ENCODE measurements at places on chromosomes 5 and 9. TPM values are rescaled to one million over a fixed set of nuclear protein-coding genes. Genes with fewer than 3 reads are reported as not detected.

- no peaks in the 10 kb centered on the region for H3K4me1 ChIP-seq
- peaks cover 92% of the 10 kb centered on the region for H3K36me3 ChIP-seq
- H3K27me3 ChIP-seq, result no peaks in the 10 kb centered on the region
- H3K27ac ChIP-seq, result no peak overlapping the region
Measured at GRCh38 chr5:138930371-138931097, 55.4 kb upstream of the LRRTM2 start.

DNA sequence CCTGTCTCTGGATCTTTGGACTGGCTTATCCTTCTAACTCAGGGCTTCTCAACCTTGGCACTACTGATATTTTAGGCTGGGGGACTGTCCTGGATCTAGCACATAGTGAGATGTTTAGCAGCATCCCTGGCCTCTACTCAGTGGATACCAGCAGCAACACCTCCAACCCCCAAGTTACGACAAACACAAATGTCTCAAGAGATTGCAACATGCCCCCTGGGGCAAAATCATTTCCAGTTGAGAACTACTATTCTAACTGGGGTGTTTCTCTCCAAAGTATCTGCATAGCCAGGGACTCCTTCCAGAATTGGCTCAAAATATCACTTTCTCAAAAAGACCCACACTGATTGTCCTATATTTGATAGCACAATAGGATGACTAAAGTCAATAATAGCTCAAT lies 7.2 kb upstream of the TLR4 start:
- peak; percentile 48 for DNase-seq
- H3K27ac ChIP-seq, result no peak overlapping the region
- peaks cover 23% of the 10 kb centered on the region for H3K4me1 ChIP-seq
- no peaks in the 10 kb centered on the region for H3K27me3 ChIP-seq
- no peaks in the 10 kb centered on the region for H3K36me3 ChIP-seq
- H3K4me3 ChIP-seq, result no peak overlapping the region

DNA sequence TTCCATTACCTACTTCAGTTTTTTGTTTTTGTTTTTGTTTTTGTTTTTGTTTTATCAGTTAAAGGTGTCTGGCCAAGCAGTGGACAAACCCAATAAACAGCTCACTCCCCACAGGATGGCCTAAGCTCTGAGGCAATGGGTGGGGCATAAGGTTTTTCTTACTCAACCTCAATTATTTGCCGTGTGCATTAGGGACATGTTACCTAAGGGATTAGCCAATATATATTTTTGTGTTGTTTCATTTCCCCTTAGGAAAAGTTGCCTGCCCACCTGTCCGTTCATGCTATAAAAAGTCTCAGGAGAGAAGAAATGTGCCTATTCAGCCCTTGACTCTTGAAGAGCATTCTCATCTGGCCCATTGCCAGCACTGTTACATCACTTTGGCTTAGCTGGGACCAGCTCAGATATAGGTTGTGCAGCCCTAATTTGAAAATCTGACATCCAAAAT lies 7.3 kb downstream of the SH3RF2 start:
- peaks cover 38% of the 10 kb centered on the region for H3K27me3 ChIP-seq
- peak; percentile 39 for DNase-seq
- H3K4me3 ChIP-seq, result no peak overlapping the region
- H3K27ac ChIP-seq, result no peak overlapping the region
- H3K36me3 ChIP-seq, result no peaks in the 10 kb centered on the region

DNA sequence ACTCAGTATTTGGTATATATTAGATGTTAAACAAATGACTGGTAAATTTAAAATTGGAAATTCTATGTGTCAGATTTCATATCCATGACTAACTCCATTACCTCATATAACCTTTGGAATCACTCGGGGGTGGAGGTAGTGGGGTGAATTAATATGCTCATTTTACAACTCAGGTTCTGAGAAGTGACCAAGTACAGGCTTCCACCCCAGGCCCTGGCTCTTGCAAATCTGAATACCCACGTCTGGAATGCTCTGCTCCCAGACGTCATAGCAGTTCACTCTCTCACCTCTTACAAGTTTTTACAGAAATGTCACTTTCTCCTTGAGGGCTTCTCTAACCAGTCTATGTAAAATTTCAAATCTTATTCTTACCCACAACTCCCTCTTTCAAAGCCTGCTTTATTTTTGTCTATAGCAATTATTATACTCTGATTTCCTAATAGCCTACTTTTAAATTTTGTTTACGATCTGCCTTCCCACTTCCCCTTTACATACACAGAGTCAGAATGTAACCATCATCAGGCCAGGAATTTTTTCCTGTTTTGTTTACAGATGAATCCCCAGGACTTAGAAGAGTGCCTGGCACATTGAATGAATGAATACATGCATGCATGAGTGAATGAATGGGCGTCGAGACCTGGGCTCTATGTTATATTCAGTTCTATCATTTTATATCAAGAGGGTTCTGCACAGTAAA lies 134.1 kb upstream of the IFNE start:
- H3K4me3 ChIP-seq, result no peak overlapping the region
- DNase-seq, result no peak
- H3K4me1 ChIP-seq, result no peaks in the 10 kb centered on the region
- H3K36me3 ChIP-seq, result no peaks in the 10 kb centered on the region

The TRPM6 gene
- polyA plus RNA-seq, result not detected

- H3K27ac ChIP-seq, result no peak overlapping the region
- no peak for DNase-seq
- no peaks in the 10 kb centered on the region for H3K4me1 ChIP-seq
- H3K27me3 ChIP-seq, result peaks cover 6% of the 10 kb centered on the region
- no peaks in the 10 kb centered on the region for H3K36me3 ChIP-seq
- no peak overlapping the region for H3K4me3 ChIP-seq
Measured at GRCh38 chr5:168850683-168851082, 271.5 kb upstream of the PANK3 start.

- H3K4me3 ChIP-seq, result no peak overlapping the region
- H3K4me1 ChIP-seq, result peaks cover 1% of the 10 kb centered on the region
- no peaks in the 10 kb centered on the region for H3K36me3 ChIP-seq
- H3K27ac ChIP-seq, result no peak overlapping the region
- H3K27me3 ChIP-seq, result no peaks in the 10 kb centered on the region
- DNase-seq, result no peak
Measured at GRCh38 chr5:159821461-159821940, 94.8 kb upstream of the ADRA1B start.

The SAXO1 gene
- not detected for polyA plus RNA-seq

DNA sequence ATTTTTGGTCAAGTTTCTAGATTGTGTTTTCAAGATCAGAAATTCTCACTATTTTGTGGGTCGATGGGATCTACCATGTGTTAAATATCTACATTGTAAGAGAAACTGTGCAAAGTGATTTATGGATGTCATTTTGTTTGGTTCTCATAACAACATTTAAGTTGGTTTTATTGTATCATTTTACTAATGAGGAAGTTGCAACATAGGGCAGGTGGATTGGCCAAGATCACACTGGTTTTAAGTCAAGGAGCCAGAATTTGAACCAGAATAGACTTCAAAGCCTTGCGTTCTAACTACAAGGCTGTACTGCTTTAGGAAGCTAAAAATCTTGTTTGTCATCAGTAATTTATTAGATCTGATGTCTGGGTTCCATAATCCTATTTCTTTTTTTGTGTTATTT lies 23.4 kb downstream of the SH3TC2 start:
- H3K27ac ChIP-seq, result no peak overlapping the region
- peaks cover 65% of the 10 kb centered on the region for H3K4me1 ChIP-seq
- no peak overlapping the region for H3K4me3 ChIP-seq
- H3K36me3 ChIP-seq, result no peaks in the 10 kb centered on the region
- DNase-seq, result peak; percentile 82
- no peaks in the 10 kb centered on the region for H3K27me3 ChIP-seq

GRCh38 chr5:151738125-151738848 lies 20.1 kb downstream of the ATOX1 start:
- no peak overlapping the region for H3K4me3 ChIP-seq
- H3K27ac ChIP-seq, result no peak overlapping the region
- no peak for DNase-seq
- no peaks in the 10 kb centered on the region for H3K27me3 ChIP-seq
- H3K4me1 ChIP-seq, result no peaks in the 10 kb centered on the region
- peaks cover 19% of the 10 kb centered on the region for H3K36me3 ChIP-seq

GRCh38 chr9:3471883-3472282 lies 53.9 kb downstream of the RFX3 start:
- no peak for DNase-seq
- no peaks in the 10 kb centered on the region for H3K4me1 ChIP-seq
- no peaks in the 10 kb centered on the region for H3K36me3 ChIP-seq
- H3K4me3 ChIP-seq, result no peak overlapping the region
- no peak overlapping the region for H3K27ac ChIP-seq

DNA sequence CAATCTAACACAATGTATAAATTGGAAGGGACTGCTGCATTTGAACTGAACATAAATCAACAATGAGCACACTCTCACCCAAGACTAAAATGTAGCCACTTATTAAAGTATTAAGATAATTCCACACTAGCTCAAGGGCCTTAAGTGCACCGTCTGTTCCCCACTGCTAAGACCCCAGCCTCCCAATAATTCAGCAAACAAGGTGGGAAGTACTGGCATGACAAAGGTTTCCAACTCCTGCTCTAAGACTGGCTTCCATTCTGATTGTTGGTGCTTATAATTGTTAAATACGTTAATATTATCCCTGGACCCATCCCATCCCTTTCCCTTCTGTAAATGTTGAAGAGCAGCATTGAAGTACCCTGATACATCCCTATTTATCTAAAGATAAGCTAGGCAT lies 636.7 kb downstream of the NR2F1-AS1 start:
- no peak for DNase-seq
- no peak overlapping the region for H3K27ac ChIP-seq
- H3K4me3 ChIP-seq, result no peak overlapping the region
- H3K36me3 ChIP-seq, result no peaks in the 10 kb centered on the region

DNA sequence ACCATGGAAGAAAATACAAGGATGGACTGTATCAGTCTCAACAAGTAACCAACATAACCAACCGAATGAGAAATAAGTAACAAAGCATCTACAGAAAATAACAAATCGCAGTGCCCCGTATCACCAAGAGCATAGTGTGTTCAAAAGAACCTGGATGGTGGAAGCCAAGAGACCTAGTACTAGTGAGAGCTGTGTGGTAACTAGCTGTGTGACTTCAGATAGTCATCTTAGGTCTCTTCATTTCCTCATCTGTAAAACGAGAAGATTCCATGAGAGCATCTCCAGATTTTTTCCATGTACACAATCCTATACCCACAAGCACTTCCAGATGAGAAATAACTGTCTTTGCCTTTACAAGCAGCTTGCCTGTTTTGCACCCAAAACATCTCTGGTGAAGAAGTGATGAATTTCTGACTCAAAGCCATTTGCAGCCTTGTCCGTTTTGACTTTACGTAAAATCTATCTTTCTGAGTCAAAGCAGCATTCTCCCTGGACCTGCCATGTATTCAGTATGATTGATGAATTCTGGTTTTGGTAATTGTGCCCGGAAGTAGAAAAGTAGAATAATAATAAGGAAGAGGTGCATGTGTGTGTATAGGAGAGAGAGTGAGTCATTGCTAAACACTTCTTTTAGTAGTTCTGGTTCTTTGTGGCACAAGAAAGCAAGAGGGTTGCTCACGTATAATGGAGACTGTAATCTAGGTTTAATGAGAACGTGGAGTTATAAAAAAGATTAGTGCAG lies 41.0 kb downstream of the AOPEP start:
- no peak overlapping the region for H3K27ac ChIP-seq
- DNase-seq, result no peak
- H3K27me3 ChIP-seq, result no peaks in the 10 kb centered on the region
- H3K4me1 ChIP-seq, result no peaks in the 10 kb centered on the region

The BRD9 gene
- 22.7 TPM for polyA plus RNA-seq

DNA sequence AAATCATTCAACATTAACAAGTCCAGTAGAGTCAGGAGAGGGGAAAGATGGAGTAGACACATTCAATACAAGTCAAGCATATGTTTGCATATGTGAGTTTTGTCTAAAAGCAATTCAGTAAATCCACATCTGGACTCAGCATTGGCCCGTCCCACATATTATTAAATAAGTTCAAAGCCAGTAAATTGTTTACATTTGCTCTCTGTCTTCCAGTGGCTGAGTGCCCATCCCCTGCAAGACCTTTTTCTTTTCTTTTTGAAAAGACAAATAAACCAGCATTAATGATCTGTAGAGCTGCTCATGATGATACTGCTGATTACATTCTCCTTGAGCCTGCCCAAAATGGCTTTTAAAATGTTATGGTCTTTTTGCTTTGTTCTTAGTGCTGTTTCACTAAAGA lies 71.1 kb downstream of the TNC start:
- H3K4me1 ChIP-seq, result peaks cover 18% of the 10 kb centered on the region
- no peaks in the 10 kb centered on the region for H3K36me3 ChIP-seq
- no peak overlapping the region for H3K27ac ChIP-seq
- no peak overlapping the region for H3K4me3 ChIP-seq

The FST gene
- 0.23 TPM for polyA plus RNA-seq

- no peaks in the 10 kb centered on the region for H3K27me3 ChIP-seq
- no peak overlapping the region for H3K27ac ChIP-seq
- no peak overlapping the region for H3K4me3 ChIP-seq
- H3K36me3 ChIP-seq, result no peaks in the 10 kb centered on the region
Measured at GRCh38 chr9:103364753-103365152, 369.6 kb downstream of the CYLC2 start.

The TGFBI gene
- 653 TPM for polyA plus RNA-seq

The DENND1A gene
- polyA plus RNA-seq, result 24.8 TPM

- no peak for DNase-seq
- no peaks in the 10 kb centered on the region for H3K4me1 ChIP-seq
- no peaks in the 10 kb centered on the region for H3K27me3 ChIP-seq
- H3K36me3 ChIP-seq, result peaks cover 70% of the 10 kb centered on the region
- H3K4me3 ChIP-seq, result no peak overlapping the region
- H3K27ac ChIP-seq, result no peak overlapping the region
Measured at GRCh38 chr9:93659837-93660177, 83.4 kb downstream of the PHF2 start.

- peak overlapping the region; percentile 89 for H3K27ac ChIP-seq
- peaks cover 41% of the 10 kb centered on the region for H3K4me1 ChIP-seq
- H3K36me3 ChIP-seq, result peaks cover 20% of the 10 kb centered on the region
- no peaks in the 10 kb centered on the region for H3K27me3 ChIP-seq
Measured at GRCh38 chr9:120791161-120791560, 2.1 kb downstream of the FBXW2 start.

The OCLN gene
- 0.03 TPM for polyA plus RNA-seq

DNA sequence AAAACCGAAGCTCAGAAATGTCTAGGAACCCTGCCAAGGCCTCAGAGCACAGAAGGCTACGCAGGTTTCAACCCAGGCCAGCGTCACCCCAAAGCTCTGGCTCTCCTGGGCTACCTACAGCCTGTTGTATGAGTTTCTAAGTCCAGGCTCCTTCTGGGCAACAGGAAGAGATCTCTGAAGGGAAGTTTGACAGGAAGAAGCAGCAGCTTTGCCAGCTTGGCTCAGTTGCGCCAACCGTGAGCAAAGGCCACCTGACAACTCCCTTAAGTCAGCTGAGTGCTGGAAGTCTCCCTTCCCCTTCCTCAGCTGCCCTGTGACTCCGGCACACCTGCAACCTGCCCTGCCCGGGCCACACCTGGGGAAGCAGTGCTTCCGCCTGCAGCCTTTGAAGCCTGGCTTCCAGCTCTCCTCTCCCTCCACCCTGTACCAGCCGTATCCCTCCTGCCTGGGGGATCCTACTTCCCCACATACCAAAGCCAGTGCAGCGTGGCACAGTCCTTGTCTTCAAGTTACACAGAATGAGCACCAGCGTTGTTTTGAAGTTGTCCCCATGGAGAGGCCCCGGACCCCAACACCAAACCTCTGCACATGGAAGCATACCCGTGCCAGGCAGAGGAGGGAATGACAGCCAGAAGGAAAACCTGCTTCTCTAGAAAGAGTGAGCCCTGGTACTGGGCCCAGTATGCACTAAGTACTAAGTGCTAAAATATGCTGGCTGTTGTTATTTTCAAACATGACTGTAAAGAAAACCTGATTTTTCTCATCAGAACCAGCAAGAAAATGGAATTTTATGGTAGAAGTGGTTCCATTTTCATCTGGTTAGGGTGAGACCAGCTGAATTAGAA lies 36.5 kb downstream of the SHB start:
- H3K4me3 ChIP-seq, result no peak overlapping the region
- peaks cover 10% of the 10 kb centered on the region for H3K4me1 ChIP-seq
- no peaks in the 10 kb centered on the region for H3K27me3 ChIP-seq
